ENCODE measurements at places on chromosomes 4 and X.

- no peak for DNase-seq
Measured at GRCh38 chrX:39627257-39627656, 470.5 kb downstream of the BCOR start.

- DNase-seq: no peak
Measured at GRCh38 chrX:153628665-153629064, 18.3 kb upstream of the DUSP9 start.

DNA sequence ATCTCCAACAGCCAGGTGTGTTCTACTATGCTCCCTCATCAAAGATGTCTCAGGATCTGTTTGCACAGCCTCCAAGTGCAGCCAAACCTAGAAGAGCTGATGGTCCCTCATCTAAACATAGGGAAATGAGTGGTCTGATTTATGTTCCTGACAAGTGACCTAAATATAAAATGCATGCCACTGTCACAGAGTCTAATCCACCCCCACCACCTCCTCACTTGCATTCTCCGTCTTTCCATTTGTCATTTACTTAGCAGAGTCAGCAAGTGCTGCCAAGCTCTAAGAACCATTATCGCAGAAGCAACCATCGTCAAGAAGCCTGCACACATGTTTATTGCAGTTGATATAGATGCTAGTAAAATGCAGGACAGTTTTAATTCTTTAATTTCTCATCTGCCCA is 33.1 kb upstream of the VCX3A start:
- DNase-seq: no peak

DNA sequence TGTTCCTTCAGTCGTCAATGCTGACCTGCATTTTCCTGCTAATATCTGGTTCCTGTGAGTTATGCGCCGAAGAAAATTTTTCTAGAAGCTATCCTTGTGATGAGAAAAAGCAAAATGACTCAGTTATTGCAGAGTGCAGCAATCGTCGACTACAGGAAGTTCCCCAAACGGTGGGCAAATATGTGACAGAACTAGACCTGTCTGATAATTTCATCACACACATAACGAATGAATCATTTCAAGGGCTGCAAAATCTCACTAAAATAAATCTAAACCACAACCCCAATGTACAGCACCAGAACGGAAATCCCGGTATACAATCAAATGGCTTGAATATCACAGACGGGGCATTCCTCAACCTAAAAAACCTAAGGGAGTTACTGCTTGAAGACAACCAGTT is 12.6 kb downstream of the TLR8 start:
- DNase-seq: no peak

DNA sequence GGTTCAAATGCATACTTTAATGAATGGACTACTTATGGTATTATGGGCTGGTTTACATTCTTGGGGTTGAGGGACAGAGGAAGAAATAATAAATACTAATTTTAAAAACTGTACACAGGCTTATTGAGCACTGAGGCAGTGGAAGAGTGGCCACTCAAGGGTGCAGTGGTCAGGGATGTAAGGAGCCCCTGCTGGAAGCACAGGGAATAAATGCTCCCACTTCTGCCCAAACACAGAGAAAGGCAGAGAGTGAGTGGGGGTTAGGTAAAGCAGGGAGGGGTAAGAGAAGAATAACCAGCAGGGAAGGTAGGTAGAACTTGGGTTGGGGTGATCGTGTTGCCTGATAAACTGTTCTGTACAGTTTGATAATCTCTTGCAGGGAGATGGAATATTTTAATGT is 60.0 kb downstream of the GAB1 start:
- no peak for DNase-seq

DNA sequence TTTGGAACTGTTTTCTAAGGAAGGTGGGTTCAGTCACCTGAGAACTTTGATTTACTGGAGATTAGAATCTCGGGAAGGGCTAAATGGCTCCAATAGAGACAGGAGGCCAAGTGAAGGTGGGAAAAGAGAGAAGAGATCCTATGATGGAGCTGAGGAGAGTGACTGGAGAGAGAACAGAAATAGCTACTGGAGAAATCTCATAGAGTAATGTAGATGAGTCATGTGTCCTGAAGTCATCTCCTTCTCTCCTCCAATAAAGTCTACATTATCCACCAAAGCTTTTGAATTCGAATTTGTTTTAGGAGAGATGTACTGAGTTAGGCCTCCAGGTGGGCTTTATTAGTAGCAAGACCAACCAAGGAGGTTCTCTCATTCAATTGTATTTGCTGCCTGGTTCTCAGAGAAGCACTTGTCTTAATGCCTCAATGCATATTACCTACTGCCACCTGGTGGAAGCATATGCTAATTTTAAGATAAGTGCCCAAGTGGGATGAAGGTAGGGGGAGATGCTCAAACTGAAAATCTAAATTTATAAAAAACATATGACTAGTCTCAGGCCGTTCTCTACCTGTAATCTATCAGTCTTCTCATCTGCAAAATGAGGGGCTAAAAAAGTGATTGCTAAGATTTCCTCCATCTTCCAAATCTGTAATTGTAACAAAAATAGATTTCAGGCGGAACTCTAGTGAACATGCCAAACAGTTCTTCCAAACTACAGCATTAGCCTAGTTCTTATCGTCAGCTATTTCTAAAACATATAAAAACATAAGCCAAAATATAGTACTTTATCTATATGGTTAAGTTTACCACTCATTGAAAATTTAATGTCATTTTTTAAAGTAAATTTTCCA is 24.4 kb downstream of the TXK start:
- no peak for DNase-seq

GRCh38 chr4:8378101-8378724 is 62.3 kb downstream of the ACOX3 start:
- no peak for DNase-seq

GRCh38 chrX:131279617-131280016 is 9.5 kb downstream of the IGSF1 start:
- no peak for DNase-seq

DNA sequence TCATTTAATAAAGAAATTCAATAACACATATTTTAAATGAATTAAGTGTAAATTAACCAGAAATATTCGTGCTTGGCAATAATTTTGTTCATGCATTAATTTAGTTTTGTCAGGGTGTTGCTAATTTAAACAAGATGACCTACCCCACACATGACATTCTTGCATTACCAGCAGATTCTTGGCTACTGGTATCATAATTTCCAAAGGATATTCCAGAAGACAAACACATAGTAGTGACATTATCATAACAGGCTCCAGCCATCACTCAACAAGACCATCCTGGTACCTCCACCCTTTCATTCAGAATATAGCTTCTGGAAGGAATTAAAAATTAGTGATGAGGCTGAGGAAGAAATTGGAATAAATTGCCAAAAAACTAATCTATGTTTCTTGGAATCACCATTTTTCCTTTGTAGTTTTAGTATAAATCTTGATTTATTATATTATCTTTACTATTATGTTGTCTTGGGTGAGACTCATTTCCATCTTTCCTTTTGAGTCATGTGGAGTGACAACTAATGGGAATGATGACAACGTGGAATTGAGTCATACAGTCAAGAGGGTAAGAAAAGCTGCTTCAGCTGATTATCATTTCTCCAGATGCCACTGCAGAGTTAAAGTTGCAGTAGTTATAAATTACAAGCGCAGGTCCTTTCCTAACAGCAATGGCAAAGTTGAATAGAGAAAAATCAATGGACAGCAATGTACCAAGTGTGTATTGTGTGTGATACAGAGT is 30.9 kb upstream of the HHIP start:
- no peak for DNase-seq

DNA sequence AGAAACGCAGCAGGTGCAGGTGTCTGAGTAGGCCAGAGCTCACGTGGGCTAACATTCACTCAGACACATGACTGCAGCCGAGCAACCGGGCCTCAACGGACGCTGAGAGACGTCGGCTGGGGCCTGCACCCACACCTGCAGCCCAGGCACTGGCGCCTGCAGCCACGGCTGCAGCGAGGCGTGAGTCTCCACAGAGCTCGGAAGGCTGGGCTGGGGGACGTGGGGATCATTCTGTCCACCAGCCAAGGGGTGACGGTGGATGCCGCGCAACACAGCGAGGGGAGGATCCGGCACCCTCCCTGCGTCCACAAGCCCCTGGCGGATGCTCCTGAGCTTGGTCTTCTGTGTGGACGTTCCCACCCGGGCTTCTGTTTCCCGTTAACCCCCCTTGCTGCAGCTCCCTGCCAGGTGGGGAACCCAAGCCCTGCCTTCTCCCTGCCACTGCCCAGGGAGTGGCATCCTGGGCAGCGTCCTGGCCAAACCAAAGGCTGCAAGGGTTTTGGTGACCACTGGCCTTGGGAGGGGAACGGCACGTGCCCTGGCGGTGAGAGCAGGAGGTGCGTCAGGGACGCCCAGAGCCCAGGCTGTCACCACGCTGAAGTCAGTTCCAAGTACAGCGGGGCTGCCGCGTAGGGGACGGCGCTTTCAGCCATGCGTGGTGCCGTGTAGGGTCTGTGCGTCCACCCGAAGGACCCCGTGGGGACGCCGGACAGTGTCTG is 16.3 kb downstream of the PPP2R3B start:
- no peak for DNase-seq

GRCh38 chr4:52407545-52407944 is 251.6 kb downstream of the USP46 start:
- no peak for DNase-seq

DNA sequence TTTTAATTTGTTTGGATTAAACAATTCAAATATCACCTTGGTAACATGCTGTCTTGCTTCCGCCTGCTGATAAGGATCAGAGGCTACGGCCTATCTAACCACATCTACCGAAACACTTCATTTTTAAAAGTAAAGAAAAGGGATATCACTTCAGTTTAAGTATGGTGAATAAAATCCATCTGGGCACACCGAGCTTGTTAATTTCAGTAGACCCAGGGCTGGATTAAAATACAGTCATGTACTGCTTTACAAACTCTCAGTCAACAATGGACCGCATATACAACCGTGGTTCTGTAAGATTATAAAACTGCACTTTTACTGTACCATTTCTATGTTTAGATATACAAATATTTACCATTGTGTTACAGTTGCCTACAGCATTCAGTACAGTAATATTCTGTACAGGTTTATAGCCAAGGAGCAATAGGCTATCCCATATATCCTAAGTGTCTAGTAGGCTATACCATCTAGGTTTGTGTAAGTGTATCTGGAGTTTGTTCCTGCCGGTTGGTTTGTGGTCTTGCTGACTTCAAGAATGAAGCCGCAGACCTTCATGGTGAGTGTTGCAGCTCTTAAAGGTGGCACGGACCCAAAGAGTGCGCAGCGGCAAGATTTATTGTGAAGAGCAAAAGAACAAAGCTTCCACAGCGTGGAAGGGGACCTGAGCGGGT is 40.0 kb downstream of the SEPTIN11 start:
- no peak for DNase-seq

GRCh38 chrX:51798701-51799100 is 55.5 kb downstream of the GSPT2 start:
- no peak for DNase-seq

DNA sequence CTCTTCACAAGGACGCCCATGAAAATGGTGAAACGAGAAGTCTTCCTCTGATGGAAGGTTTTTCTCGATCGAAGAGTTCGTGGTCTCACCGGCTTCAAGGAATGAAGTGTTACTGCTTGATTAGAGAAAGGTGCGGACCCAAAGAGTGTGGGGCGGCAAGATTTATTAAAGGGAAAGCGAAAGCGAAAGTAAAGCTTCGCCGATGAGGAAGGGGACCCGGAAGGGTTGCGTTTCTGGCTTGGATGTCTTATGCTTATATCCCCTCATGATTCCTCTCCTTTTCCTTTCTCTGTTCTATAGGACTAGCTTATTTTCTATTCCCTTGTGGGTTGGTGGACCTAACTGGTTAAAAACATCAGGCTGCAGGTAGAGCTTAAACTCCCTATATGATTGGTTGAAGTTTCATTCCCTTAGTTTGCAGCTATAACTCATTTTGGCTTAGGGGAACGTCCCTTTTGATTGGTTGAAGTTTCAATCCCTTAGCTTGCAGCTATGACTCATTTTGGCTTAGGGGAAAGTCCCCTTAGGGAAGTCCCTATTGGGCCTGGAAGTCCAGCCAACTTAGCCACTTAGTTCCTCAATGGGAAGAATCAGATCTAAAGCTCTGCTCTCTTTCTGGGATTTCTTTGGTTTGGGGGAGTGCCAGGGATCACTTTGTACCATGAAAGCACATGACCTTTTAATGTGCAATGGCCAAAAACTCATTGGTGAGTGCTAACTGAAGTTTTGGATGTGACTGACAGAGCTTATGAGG is 1025.0 kb upstream of the PCDH10 start:
- no peak for DNase-seq

- DNase-seq: no peak
Measured at GRCh38 chrX:85836868-85837267, 210.5 kb downstream of the CHM start.

- DNase-seq: no peak
Measured at GRCh38 chr4:70564033-70564432, 28.0 kb upstream of the AMBN start.

- no peak for DNase-seq
Measured at GRCh38 chr4:184671101-184671500, 21.6 kb downstream of the PRIMPOL start.
